ENCODE measurements at places on chromosomes 12 and 14. TPM values are rescaled to one million over a fixed set of nuclear protein-coding genes. Genes with fewer than 3 reads are reported as not detected.

- DNase-seq, result no peak
Measured at GRCh38 chr14:104368751-104369100, 210.8 kb upstream of the C14orf180 start.

- no peak for DNase-seq
Measured at GRCh38 chr14:102575160-102575845, 17.1 kb upstream of the RCOR1 start.

GRCh38 chr12:119052001-119052400 lies 70.7 kb downstream of the SRRM4 start:
- DNase-seq, result no peak

- no peak for DNase-seq
Measured at GRCh38 chr14:56995010-56995409, 184.7 kb upstream of the OTX2 start.

DNA sequence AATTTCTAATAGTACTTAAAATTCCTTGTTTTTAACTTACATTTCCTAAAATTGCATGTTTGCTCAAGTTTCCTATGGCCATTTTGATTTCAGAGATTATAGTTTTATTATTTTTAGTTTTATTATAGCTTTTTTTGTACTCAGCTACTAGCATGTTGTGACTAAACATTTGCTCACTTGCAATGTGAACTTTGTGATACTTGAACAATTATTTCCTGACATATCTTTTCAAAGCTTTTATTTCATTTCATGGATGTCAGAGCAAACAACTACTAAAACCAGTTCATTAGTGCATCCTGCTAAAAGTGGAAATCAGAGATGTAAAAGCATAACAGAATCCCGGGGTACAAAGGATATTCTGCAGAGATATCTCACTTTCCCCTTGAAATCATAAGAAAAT lies 33.6 kb upstream of the PCNX4 start:
- no peak for DNase-seq

DNA sequence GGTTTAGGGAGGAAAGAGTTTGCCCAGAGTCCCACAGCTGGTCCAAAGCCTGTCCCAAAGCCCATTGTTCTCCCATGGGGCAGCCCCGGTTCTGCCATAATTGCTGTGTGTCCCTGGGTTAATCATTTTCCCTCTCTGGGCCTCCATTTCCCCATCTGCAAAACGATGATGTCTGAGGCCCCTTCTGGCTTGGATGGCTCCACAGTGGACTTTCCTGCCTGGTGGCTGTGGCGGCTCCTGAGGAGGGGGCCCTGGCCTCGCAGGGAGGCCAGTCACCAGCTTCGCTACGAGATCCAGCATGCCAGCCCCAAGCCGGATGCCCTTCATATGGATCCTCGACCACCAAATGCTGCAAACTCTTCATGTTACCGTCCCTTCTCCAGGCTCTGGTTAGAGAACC lies 37.5 kb upstream of the PPP1R13B start:
- DNase-seq, result no peak

- no peak for DNase-seq
Measured at GRCh38 chr14:66395300-66395699, 90.9 kb upstream of the CCDC196 start.

Gene TECPR2
- 8.5 TPM for total RNA-seq

Gene PTPRQ
- 0.49 TPM for total RNA-seq

- DNase-seq, result no peak
Measured at GRCh38 chr14:76236172-76237130, 84.7 kb downstream of the GPATCH2L start.

DNA sequence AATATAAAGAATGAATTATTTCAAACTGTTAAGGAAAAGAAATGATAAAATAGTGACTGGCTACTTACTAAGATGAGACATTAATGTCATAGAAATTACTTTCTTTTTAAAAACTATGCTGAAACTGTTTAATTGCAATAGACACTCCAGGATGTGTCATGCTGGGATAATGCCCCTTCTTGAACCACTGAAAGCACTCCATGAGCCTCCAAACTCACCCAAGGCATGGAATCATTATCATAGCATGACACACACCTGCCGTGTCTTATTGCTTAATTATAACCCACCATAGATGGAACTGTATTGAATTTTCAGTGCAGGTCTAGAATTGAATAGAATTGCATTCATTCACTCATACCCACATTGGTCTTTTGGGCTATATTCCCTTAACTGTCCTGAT lies 4.3 kb downstream of the MBIP start:
- no peak for DNase-seq

- no peak for DNase-seq
Measured at GRCh38 chr14:90287791-90288190, 31.4 kb downstream of the PSMC1 start.

Gene FSCB
- total RNA-seq, result 0.10 TPM

GRCh38 chr12:33703221-33703620 lies 263.6 kb upstream of the SYT10 start:
- no peak for DNase-seq

Gene GLI1
- total RNA-seq, result 7.2 TPM

- DNase-seq, result no peak
Measured at GRCh38 chr14:104710071-104710735, 13.8 kb upstream of the ADSS1 start.

DNA sequence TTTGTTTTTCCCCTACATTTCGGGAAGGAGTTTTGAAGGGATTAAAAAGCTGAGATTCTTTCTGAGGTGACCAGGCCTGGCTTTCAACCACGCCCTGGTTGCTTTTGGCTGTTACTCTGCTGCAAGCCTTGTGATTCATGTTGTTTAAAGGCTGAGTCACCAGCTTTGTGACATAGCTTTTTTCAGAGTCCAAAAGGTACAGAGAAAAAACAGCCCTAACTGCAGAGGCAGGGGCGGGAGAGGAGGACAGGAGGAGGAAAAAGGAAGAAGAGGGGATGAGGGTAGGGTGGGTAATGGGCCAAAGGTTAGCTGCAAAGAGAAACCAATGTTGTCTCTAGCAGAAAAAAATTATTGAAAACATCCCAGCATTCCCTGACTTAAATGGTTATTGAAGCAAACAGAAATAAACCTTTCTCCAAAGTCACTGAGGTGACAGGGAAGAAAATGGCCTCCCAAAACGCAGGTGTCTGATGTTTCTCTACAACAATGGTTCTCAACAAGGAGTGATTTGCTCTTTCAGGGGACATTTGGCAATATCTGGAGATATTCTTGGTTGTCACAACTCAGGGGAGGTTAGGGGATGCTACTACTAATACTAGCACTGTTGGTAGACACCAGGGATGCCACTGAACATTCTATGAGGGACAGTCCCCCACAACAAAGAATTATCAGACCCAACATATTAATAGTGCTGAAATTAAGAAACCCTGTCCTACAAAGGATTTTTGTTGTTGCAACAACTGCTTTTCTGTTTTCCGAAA lies 2.1 kb upstream of the UBC start:
- no peak for DNase-seq

GRCh38 chr14:34275530-34275929 lies 186.5 kb downstream of the SPTSSA start:
- no peak for DNase-seq

DNA sequence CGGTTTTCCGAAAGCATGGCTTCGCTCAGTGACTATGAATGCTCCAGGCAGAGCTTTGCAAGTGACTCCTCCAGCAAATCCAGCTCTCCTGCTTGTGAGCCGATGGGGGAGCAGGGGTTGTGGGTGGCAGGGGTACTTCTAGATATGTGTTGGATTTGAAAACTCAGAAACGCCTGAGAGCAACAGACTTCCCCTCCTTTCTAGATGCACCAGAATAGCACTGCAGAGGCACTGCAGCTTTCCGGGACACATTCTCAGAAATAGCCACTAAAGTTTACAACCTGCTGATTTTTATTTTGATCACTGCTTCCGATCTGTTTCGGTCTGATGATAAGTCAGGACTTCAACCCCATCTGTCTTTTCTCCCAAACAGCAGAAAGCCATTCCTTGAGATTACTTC lies 8.6 kb downstream of the TCP11L2 start:
- no peak for DNase-seq

Gene TOMM20L
- not detected for total RNA-seq

DNA sequence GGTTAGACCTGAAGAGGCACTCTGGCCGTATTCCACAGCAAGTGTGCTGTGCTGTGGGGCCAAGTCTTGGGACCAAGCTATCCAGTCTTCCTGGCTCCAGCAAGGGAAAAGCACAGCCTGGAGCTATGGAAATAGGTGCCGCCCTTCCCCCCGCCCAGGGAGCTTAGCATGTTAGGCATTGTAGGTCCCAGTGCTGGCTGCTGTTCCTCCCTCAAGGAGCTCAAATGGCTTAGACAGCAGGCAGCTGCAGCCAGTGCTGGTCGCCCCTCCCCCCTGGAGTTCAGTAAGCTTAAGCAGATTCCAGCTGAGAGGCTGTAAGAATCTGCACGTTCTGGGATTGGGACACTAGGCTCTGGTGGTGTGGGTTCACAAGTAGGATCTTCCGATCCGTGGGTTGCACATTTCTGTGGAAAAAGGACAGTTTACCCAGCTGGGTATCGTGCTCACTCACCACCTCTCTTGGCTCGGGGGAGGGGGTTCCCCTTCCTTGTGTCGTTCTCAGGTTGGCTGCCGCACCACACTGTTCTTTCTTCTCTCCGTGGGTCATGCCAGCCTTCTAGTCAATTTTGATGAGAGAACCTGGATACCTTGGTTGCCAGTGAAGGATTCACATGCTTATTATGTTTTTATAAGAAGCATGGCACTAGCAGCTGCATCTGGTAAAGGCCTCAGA lies 127.3 kb downstream of the CNTN1 start:
- DNase-seq, result no peak

DNA sequence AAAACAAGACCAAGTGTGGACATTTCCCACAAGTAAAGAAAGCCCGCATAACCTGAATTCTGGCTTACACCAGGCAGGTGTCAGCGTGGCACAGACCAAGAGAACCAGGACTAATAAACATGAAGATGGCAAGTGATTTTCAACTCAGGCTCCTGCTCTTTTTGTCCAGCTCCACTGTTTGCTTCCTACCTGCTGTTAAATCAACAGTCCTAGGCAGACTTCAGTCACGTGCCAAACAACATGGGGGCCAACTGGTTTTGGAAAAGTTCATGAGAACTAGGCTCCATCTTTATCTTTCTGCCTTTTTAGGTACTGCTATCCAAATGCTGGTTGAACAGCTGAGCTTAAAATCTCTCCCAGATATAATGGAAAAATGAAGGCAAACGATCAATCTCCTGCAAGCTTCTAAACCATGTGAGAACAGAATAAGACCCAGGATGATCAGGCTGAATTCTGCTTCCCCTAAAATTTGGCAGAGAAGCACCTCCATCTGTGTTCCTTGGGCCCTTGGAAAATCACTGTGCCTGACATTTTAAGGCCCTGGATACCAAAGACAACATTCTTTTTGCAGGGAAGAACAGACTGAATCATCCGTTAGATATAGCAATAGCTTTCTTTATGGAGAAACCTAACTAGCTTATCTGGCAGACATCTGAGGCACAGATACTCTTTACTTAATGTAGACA lies 215.6 kb upstream of the USP15 start:
- DNase-seq, result no peak

Gene KLHDC1
- total RNA-seq, result 10.1 TPM

- no peak for DNase-seq
Measured at GRCh38 chr12:94437303-94437702, 22.4 kb downstream of the CEP83 start.

Gene ADAM21
- total RNA-seq, result 0.10 TPM

Gene RNF34
- 50.0 TPM for total RNA-seq

DNA sequence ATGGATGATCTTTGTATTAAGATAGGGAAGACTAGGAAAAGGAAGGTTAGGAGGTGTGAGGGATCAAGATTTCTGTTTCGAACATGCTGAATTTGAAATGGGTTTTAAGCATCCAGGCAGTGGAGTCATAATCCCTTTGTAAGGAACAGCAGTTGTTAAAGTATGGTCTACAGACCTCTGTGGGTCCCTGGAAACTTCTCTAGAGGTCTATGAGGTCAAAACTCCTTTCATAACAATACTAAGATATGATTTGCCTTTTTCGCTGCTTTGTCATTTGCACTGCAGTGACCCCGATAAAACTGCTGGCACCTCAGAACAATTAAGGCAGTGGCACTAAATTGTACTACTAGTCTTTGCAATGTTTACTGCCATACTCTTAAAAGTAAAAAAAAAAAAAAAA lies 1.5 kb downstream of the RAD51AP1 start:
- DNase-seq, result no peak

GRCh38 chr14:56581041-56581727 lies 1.6 kb downstream of the TMEM260 start:
- no peak for DNase-seq

DNA sequence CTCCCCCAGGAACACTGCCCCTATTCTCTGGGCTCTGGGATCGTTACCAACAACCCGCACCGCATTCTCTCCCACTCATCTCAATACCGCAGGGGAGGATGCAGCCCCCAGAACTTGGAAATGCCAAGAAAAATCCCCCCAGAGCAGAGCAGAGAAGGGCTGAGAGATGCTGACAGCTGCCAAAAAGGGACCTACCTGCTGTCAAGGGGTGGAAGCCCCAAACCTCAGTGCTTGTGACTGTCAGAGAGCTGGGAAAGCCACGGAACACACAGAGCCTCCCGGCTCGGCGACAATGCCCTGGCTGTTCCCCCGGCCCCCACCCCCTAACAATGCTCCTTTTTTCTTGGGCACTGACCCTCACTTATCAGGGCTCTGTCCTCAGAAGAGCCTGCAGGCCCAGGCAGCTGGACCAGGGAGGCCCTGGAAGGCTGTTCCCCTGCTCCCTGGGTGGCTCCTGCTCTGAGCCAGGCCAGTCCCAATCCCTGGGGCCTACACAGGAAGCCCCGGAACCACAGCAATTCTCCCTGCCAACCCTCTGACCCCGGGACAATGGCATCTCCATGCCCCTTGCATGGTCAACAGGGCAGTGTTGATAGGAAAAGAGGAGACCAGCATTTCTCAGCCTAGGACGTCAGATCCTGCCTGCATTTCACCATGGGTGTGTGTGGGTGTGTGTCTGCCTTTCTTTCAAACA lies 78.9 kb downstream of the ITPK1 start:
- no peak for DNase-seq

Gene ORAI1
- total RNA-seq, result 5.6 TPM

Gene GPD1
- total RNA-seq, result 163 TPM

All from skin of body (tissue), 3 donors.